CD4-positive, alpha-beta T cell treated with Interleukin-17A for 1 hour (primary cell): ENCODE measurements at places on chromosomes 13 and 19.

GRCh38 chr13:23654111-23655110, 84.2 kb downstream of the TNFRSF19 start:
- no peak for DNase-seq

- DNase-seq, result no peak
Measured at GRCh38 chr13:73715911-73716510, 418.2 kb downstream of the KLF12 start.

DNA sequence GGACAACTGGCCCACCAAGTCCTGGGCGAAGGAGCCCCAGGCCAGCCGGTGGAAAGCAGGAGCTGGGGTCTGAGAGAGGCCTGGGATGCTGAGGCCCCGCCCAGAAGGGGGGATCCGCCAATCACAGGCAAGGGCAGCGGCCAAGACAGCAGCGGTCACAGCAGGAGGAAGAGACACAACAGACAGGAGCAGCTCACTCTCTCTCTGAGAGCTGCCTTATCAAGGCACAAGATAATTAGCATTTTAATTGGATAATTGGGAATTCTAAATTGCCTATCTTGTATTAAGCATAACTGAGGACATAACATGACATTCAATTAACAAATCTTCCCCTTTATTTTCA, 46.2 kb downstream of the CEBPG start:
- no peak for DNase-seq

GRCh38 chr13:39563470-39563735, 39.6 kb downstream of the LHFPL6 start:
- DNase-seq, result no peak

DNA sequence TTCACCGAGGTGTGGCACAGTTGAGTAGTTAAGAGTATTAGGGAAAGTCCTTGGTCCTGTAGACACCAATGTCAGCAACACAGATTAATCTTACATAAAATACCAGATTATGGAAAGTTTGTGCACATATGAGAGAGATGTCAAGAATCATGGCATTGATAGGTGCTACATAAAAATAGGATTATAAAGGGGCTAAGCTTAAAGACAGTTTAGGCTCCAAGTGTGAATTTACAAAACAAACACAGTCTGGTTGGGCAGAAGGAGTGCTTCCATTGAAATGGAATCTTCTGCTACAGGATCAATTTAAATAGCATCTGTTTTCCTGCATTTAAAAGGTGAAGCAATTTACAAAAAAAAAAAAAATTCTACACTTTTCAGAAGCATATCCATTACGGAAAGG, 292.9 kb downstream of the DNAJC15 start:
- DNase-seq, result no peak

DNA sequence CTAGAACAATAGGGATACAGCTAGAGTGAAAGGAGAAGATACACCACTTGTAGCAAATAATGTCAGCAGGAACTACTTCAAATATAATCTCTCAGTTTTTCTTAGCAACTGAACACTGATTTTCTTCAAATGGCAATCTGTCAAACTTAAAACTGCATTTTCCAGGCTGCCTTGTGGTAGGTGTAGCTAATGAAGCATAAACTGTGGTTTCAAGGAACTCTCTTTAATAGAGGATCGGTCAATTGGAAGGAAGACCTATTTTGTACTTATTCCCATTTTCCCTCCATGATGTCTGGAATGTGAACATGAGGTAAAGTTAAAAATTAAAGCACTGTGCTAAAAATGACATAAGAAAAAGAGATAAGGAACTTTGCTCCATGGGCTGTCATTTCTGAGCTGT, 1261.9 kb downstream of the PCDH17 start:
- no peak for DNase-seq

GRCh38 chr13:113537205-113537604, 46.7 kb upstream of the DCUN1D2 start:
- DNase-seq, result no peak

- DNase-seq, result no peak
Measured at GRCh38 chr13:73198991-73199411, 140.2 kb downstream of the KLF5 start.

DNA sequence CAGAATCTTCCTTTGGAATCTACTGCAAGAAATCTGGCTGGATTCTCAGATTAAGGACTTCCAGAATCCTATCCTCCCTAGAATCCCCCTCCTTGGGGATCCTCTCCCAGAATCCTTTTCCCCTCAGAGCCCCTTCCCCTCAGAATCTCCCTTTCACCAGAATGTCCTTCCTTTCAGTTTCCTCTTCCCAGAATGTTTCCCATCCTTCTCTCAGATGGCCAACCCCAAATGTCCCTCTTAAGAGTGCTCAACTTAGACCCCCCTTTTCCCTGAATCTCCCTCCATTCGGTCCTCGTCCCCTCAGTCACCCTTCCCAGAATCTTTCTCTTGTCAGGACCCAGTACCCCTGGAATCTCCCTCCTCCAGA, 584 bp upstream of the RPS16 start:
- no peak for DNase-seq

DNA sequence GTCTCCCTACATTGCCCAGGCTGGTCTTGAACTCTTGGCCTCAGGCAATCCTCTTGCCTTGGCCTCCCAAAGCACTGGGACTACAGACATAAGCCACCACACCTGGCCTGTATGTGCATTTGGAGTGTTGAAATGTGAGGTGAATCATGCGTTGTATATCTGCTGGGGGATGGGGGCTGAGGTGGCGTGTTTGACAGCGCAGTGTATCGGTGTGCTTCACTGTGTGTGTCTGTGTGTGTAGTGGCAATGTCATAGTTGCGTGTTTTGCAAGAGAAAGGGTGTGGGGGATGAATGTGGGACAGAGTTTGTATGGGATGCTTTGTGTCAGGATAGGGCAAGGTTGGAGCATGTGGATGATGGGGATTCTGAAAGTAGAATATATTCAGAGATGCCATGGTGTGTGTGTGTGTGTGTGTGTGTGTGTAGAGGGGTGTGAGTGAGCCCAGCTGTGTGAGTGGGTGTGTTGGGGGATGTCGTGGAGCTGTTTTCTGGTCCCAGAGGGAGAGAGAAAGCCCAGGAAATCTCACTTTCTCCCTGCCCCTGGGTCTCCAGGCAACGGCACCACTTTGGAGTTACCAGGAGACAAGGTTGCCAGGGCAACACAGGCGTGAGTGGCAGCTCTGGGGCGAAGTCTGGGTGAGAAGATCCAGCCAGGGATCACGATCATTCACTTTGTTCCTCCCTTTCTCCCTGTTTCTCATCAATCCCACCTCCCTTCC, 1.1 kb upstream of the SWSAP1 start:
- no peak for DNase-seq

- no peak for DNase-seq
Measured at GRCh38 chr13:86892330-86892729, 778.8 kb upstream of the SLITRK5 start.

- DNase-seq, result no peak
Measured at GRCh38 chr19:40571831-40572495, 4.7 kb upstream of the SHKBP1 start.

GRCh38 chr19:49297403-49297802, 27.6 kb downstream of the SLC6A16 start:
- no peak for DNase-seq

- no peak for DNase-seq
Measured at GRCh38 chr13:39655041-39655568, 357 bp upstream of the COG6 start.

- peak; percentile 83 for DNase-seq
Measured at GRCh38 chr19:15222738-15223648, 9.3 kb downstream of the EPHX3 start.

- DNase-seq, result no peak
Measured at GRCh38 chr19:40571005-40571318, 5.7 kb upstream of the SHKBP1 start.

DNA sequence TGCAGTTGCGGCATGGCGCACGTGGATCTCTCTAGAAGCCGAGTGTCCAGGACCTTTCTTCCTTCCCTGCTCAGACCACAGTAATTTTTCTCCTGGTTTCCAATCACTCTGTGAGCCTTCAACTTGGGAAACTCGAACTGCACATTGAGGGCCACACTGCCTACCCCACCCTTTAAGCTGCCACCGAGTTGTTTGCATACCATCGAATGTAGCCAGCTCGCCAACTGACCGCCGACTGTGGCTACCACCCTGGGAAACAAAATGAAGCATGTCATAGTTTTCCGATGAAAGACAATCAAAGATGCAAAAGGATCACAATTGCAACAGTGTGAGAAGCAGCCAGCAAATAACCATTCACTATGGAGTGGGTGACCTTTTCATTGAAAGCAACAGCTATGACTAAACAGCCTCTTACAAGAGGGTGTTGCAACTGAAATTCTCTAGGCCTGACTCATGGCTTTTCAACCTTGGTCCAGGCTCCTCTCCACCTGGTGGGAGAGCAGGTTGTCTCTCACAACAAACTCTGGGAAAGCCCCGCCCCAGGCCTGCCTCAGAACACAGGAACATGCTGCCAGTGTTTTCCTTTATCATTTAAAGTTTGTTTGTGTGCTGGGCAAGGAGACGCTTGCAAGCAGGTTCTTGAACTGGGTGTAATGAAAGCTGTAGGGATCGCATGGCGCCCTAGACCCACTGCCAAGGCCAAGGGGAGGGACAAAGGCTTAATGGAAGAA, 141.7 kb upstream of the SERP2 start:
- DNase-seq, result no peak

DNA sequence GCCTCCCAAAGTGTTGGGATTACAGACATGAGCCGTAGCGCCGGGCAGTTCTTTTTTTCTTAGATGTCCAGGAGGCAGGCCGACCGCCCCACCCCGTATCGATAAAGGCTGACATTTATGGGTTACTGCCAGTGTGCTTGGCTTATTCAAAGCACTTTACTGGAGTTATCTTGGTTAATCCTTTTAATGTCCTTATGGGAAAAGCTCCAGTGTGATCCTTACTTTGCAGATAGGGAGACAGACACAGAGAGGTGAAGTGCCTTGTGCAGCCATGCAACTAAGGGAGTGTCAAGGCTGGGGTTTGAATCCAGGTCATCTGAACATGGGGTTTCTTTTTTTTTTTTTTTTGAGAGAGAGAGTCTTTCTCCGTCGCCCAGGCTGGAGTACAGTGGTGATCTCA, 19.2 kb downstream of the NCAN start:
- DNase-seq, result no peak

DNA sequence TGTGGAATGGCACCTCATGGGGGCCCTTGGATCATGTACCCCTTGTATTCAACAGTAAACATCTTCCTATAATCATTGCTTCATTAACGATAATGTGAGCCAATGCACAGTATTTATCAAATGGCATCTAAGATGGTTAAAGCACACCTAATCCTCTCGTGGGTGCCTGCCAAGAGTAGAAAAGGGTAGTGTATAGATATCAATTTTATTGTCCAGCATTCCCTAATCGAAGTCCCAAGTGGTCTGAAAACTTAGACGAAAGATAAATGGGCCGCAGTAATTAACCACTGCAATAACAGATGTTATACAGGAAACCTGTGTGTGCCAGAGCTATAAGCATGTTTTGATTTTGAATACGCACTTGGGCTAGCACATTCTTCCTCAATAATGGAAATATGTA, 667 bp upstream of the MBNL2 start:
- DNase-seq, result no peak

- DNase-seq, result no peak
Measured at GRCh38 chr13:40940841-40941240, 78.3 kb downstream of the ELF1 start.

DNA sequence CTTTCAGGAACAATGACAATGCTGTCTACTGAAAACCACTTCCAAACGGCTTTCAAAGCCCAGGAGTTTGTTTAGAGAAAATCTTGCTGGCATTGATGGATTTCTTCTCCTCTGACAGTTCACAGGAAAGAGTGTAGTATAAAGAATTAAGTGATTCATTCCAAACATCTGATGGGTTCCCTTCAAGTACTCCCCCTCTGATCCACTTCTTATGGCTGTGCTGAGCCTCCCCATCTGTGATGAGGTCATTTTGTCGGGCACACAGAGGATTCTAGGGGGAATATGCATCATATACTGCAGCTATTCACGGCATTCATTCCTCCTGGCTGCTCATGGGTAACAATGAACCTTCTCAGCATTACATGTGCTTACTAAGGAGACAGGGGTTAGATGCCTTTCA, 107.9 kb downstream of the RGCC start:
- DNase-seq, result no peak

DNA sequence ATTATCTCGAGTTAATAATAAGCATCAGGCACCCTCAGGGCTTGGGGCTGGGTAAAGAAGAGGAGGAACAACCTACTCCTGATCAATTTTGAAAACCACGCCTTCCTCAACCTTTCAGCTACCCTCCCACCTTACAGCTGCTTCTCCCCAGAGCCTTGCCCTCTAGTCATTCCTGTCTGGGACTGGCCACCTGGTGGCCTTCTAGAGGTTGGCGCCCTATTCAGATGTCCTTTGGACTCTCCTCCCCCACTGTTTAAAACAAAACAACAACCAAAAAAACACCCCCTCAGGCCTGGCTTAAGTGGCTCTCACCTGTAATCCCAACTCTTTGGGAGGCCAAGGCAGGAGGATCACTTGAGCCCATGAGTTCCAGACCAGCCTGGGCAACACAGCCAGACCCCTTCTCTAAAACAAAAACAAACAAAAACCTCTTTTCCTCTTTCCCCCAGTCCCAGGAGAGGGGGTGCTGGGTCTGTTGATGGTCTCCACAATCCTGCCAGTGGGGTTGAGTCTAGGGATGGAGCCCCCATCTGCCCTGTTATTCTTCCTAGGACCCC, 62.3 kb downstream of the CCDC70 start:
- DNase-seq, result no peak

DNA sequence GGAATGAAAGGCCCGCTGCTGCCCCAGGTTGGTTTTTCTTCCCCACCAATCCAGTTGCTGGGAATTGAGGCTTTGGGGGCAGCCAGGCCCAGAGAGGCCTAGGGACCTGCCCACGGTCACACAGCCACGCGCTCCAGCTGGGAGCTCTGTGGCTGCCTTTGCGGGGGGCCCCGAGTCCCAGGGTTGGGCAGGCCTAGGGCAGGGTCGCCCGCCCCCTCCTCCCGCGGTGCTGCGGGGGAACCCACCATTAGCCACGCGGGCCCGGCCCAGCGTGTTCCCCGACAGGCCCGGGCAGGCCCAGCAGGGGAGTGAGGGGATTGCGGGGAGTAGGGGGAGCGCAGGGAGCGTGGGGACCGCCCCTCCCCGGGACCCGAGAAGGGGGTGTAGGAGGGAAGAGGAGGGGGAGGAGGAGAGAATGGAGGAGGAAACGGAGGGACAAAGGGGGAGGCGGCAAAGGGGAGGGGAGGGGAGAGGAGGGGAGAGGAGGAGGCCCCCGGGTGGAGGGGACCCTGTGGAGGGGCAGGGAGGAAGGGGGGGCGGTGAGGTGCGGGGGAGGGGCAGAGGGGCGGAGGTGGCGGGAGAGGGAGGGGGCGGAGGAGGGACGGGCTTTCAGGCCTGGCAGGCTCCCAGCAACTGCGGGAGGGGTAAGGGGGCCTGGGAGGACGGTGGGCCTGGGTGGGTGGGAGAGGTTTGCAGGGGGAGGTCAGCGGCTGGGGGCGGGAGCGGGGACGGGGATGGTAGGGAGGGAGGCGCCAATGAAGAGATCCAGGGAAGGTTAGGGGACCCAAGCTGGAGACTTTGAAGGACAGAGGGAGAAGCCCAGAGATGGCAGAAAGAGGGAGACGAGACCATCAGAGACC, 12.9 kb upstream of the TLE2 start:
- DNase-seq, result no peak

- no peak for DNase-seq
Measured at GRCh38 chr13:26343816-26344215, 89.9 kb downstream of the CDK8 start.

- no peak for DNase-seq
Measured at GRCh38 chr13:67619351-67619994, 389.3 kb upstream of the PCDH9 start.

GRCh38 chr13:45337395-45337794, 3.6 kb downstream of the TPT1 start:
- DNase-seq, result no peak

- no peak for DNase-seq
Measured at GRCh38 chr13:39877134-39877533, 221.7 kb downstream of the COG6 start.
